ENCODE measurements at places on chromosomes 13 and 19.

DNA sequence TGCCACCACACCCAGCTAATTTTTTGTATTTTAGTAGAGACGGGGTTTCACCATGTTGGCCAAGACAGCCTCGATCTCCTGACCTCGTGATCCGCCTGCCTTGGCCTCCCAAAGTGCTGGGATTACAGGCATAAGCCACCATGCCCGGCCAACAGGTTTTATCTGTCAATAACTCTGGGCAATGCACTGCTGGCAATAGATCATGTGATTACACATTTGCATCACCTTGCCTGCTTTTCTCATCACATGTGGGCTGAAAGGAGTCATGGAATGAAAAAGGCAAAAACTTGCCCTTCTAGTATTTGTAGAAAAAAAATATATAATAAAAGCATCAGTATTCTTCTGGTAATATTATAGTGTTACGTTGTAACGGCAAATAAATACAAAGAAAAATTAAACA is 164.5 kb downstream of the NHLRC3 start:
- DNase-seq, result no peak

GRCh38 chr13:111525320-111526118 is 205.1 kb downstream of the TEX29 start:
- DNase-seq, result no peak

DNA sequence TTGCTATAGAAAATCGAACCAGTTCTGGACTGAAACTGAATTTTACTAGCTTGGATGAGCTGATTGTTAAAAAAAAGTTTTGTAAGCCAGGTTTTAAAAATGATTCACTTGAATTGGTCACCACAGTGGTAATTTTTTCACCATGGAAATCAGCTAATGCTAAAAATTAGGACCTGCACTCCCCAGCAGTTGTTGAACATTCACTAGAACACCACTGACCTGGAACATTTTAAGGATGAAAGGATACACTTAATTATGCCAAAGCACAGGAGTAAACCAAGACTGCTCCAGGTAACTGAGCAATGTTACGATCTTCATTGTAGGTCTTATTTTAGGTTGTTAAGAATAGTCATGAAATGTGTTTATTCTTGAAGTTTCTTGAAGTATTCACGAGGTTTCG is 1342.6 kb upstream of the SPRY2 start:
- no peak for DNase-seq

GRCh38 chr19:340620-341385 is 3.8 kb downstream of the MIER2 start:
- no peak for DNase-seq

DNA sequence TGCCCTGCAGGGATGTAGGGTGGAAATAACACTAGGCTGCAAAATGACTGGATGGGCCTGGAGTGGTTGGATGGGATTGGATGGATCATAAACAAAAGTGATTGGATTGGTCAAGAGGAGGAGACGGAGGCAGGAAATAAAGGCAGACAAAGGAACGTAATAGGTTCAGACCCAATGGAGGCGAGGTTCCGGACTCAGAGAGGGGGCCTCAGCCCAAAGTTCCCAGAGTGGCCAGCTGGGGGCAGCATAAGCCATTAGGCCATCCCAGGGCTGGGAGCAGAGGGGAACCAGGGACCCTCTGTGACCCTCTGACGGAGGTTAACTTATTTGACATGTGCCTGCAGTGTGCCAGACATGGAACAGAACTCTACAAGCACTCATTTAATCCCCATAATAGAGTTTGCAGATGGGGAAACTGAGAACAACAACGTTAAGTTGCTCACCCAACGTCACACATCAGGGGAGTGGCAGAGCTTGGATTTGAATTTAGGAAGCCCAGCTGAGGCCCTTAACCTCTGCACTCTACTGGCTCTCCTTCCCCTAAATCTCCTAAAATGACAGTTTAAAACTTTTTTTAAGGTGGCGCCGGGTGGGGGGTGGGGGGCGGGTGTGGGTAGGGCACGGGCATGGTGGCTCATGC is 15.3 kb upstream of the MAP1S start:
- DNase-seq, result peak; percentile 80

DNA sequence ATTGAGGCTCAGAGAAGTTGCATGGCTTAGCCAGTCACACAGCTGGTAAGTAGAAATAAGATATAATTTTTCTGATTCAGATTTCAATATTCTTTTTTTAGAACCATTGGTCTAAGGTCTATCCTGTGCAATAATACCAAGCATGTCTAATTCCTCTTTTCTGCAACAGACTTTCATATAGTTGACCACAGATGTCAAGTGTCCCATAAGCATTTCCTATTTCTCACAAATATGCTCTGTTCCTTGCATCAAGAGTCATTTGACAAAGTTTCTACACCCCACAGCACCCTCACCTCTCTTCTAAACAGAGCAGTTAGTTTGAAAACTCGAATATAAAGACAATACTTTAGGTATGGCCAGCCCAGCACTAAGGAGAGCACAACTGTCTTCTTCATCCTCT is 26.8 kb upstream of the SACS start:
- DNase-seq, result no peak

DNA sequence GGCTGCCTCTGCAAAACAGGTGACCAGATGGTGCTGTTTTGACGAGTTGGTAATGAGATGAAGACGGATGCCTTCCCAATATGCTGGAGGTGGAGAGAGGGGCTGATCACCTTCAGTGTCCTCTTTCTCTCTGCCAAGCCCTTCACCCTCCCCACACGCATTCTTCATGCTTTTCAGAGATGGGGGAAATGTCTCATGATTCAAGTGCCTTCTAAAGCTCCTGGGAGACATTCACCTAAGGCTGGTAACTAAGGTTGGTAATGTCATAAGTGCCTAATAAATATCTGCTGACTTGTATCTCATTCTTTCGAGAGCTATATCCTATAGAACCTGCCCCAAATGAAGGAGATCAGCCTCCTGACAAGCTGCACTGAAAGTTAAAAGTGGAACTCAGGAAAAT is 86.2 kb upstream of the MBNL2 start:
- DNase-seq, result no peak

- DNase-seq, result no peak
Observed at GRCh38 chr19:18898081-18898606, 2.2 kb upstream of the CERS1 start.

GRCh38 chr19:11745869-11746268 is 7.1 kb upstream of the ZNF823 start:
- DNase-seq, result no peak

- no peak for DNase-seq
Observed at GRCh38 chr19:45249261-45250033, 1.6 kb upstream of the MARK4 start.

- no peak for DNase-seq
Observed at GRCh38 chr13:96646101-96646500, 348.2 kb downstream of the OXGR1 start.
